HS-5 (cell line): ENCODE measurements at places on chromosomes 4 and X.

DNA sequence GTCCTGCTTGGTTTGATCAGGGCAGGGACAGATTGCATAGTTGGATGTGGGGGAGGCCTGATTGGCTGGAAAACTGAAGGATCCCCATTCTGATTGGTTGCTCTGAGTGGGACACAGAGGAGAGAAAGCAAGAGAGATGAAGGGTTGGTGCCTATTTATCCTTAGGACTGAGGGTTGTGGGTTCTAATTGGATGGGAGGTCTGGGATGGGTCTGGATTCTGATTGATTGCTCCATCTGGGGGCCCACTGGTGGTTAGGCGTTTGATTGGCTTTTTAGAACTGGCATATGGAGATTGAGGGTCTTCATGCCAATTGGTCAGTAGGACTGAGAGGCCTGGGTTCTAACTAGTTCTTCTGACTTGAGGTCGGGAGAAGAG, 644 bp upstream of the EBP start:
- no peak for DNase-seq

DNA sequence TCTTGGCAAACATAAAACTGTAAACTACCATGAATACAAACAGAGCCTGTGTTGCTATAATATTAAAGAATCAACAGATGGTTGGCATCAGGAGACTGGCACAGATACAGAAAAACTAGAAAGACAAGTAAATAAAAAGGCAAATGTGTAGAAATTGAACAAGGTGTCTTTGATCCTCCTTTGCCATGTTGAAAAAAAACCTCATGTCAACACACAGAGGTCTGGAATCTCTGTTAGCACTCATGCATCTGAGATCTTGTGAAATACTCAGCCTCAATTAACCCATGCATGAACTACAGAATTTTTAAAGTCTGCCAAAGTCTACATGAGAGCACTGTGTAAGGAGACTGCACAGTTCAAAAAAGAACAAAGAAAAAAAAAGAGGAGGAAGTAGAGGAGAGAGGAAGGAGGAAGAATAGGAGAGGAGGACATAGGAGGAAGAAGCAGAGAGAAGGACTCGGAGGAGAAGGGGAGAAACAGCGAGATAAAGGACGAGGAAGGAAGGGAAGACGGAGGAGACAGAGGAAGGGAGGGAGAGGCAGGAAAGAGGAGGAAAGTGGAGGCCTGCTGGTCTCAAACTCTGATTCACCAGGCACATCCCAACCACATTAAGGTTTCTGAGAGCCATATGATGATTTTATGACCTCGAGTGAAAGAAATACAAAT, 52.8 kb downstream of the PRDM5 start:
- DNase-seq, result no peak

- DNase-seq, result no peak
These were observed 486.5 kb downstream of the GRXCR1 start for GRCh38 chr4:43379016-43379415.

DNA sequence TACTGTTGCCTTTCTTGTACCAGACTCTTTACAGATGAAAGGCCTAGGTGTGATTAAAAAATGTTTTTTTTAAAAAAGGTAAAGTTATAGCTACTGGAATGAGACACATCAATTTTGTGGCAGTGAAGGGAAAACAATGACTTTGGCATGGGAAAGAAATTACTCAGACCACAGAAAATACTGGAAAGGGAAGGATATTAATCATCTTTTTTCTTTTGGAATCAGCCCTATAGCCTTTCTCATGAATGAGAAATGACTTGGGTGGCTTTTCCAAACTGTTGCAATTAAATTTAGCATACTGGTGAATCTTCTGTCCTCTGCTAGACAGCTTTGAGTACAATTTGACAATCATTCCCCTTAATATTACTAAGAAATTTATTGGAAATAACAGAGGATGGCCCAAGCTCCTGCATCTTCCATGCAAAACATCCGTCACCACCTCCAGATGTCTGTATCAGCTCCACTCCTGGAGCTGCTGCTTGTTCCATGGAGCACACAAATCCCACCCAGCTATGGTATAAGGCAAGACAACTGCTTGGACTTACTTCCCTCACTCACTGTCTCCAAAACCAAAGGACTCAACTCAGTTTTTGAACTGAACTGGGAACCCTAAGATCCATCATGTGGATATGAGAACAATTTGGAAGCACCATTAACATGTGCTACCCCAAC, 97.6 kb upstream of the ARSJ start:
- DNase-seq, result peak; percentile 22

- no peak for DNase-seq
These were observed 35.1 kb downstream of the HADH start for GRCh38 chr4:108024878-108025165.

- DNase-seq, result no peak
These were observed 132.3 kb downstream of the HMX1 start for GRCh38 chr4:8739317-8739716.
